ENCODE measurements at places on chromosomes 12 and 14.

DNA sequence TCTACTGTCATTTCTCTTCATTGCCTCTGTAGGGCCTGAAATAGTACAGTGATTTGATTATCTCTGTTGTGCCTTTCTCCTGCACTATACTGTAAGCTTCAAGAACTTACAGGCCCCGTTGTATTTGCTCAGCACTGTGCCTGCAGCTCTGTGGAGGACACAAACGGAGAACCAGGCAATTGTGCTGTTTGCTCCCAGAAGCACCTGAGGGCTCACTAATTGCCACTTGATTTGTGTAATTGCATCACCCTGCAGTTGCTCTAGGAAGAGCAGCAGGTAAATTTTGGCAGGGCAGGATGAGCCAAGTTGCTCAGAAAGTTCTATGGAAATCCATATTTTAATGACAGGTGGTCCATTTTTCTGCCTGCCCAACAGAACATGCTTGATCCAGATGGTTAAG lies 11.6 kb upstream of the KRT82 start:
- no peak for DNase-seq

DNA sequence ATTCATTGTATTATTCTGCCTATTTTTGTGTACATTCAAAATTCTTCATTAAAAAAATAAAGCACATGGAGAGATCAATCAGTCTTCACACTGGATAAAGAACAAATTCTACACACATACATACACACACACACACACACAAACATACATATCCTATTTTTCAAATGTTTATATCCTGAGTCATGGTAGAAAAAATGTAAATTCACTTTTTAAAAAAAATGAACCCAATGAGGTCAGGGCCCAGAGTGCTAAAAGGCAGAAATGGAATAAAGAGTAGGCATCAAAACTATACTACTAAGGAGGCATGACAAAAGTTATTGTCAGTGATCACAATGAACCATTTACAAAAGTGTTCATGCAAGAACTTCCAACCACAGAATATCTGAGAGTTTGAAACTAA lies 17.3 kb downstream of the GALC start:
- no peak for DNase-seq

- DNase-seq = no peak
Measured at GRCh38 chr14:24813819-24814259, 179.8 kb upstream of the GZMB start.

DNA sequence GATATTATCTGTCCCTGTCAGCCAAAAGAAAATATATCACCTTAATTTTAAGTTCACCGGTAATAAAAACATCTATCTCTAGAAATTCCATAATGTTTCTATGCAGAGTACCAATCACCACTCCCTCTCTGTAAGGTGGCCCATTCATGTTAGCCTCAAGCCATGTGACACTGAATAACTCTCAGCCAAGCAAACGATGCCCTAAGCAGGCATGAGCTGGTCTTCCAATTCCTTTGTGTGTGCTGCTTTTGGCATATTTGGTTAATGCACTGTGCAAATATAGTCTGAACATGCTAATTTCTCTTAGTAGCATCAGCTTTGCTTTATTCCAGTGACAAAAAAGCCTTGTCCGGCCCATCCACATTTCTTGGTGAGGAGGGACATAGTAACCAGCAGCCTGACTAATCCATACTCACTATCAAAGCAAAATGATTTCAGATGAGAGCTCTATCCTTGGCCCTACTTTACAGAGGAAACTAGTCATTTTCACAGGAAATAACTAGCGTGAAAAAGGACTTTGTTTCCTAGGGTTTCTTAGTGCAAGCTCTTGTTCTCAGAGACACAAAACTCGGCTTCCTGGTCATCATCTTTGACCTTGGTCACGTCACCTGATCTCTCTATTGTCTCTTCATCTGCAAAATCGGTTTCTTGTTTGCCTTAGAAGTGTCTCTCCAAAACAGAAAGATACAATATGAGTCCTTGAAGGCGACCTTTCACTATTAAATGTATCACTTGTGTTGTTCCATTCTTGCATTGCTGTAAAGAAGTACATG lies 59.2 kb upstream of the RTRAF start:
- no peak for DNase-seq

All from activated T-helper 1 cell treated with anti-CD3 and anti-CD28 coated beads, Interleukin-2, amount 50 U/mL, for 16 hours (primary cell).